ENCODE measurements at places on chromosomes 6 and 20.

- no peak for DNase-seq
These were observed 50.6 kb downstream of the GJA10 start for GRCh38 chr6:89944826-89945407.

GRCh38 chr6:141451511-141452353 is 681.0 kb upstream of the GJE1 start:
- no peak for DNase-seq

DNA sequence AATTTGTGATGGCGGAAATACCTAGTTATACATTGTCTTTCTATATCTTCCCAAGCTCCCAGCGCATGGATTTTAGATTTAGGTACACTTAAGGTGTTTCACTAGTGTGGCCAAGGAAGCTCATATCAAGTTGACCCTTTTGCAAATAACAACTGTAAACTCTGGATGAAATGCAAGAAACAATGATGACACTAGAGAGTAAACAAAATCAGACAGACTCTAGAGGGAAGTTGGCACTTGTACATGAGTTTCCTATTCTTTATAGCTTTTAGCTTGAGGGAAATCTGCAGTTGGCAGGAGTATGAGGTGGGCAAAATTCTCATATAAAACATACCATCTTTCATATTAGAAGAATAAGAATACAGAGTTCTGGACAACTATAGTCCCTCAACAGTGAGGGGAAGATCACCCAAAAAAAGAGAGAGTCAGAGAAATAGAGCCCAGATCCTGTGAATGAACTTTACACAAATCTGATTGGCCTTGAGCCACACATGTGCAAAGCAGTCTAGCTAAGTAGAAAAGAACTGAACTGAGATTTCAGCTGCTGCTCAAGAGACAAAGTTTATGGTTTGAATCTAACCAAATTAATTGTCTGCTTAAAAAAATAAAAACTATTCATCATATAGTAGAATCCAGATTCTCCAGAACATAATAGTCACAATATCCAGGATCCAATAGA is 26.1 kb downstream of the TXLNB start:
- no peak for DNase-seq

DNA sequence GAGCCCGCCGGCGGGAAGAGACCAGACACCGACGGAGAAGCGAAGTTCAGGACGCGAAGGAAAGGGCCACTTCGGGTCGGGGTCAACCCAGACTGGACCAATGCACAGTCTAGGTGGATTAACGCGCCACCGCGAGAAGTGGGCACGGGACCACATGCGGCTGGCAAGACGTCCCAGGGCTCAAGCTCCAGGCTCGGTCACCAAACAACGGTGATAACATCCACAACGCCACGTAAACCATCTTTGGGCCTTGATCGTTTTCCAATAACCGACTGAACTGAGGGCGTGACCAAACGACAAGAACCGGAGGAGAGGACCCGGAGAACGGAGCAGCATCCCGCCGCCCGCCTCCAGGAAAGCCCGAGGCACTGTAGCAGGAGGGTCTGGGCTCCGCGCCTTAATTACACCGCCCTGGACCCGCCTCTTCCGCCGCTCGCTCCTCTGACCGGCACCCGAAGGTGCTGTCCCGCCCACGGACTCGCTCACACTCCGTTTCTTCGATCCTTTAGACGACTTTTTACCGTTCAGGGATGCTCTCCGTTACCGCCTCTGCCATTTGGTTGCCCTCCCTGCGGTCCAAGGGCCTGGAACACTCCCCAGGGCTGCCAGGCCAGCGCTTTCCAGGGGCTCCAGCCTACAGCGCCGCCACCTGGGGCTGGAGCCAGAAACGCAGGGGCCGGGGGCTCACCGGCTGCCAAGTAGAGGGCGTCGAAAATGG is 44.1 kb downstream of the DPPA5 start:
- peak; percentile 89 for DNase-seq

GRCh38 chr6:3737149-3737830 is 14.2 kb downstream of the PXDC1 start:
- DNase-seq: no peak

- DNase-seq: no peak
These were observed 139.0 kb downstream of the JARID2 start for GRCh38 chr6:15384901-15385300.

GRCh38 chr6:69456086-69456485 is 340.7 kb downstream of the LMBRD1 start:
- no peak for DNase-seq

DNA sequence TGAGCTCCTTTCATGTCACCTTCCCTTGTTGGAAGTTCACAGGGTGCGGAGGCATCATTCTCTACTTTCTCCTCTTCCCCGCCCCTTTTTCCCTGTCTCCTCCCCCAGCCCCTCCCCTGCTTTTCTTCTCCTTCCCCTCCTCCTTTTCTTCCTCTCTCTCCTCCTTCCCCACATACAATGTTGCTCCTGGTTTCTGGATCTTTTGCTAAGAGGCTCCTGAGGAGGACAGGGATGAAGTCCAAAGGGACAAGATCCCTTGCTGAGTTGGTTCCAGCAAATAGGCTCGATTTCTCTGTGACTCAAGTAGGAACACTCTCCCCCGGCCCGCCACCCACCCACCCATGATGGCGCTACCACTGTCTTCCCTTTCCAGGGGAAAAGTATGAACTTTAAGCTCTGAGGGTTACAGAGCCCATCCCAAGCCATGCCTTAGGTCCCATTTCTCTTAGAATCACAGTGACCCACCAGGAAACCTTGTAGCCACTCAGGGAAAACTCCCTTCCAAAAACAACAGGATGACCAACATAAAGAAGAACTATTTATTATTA is 852 bp upstream of the TFEB start:
- DNase-seq: no peak

- DNase-seq: no peak
These were observed 59.2 kb upstream of the KIF25 start for GRCh38 chr6:167937948-167938911.

GRCh38 chr6:11495565-11496145 is 41.9 kb upstream of the TMEM170B start:
- DNase-seq: no peak

DNA sequence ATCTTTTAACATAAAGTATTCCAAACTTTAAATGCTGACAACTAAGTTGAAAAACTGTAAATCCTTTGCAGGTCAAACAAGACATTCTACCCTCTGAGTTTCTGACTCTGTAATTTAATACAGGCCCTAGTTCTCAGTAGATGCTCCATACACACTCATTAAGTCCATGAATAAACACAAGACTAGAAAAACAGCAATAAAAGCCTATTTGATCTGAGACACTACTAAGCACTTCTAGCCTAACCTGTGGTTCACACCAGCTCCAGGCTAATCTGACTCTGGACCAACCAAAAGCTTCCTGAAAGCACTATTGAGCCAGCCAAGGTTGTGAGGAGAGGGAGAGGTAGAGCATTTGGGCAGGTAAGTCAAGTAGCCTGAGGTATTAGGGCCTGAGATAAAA is 103.9 kb downstream of the EPM2A start:
- no peak for DNase-seq

GRCh38 chr6:35258858-35259193 is 709 bp upstream of the ZNF76 start:
- peak; percentile 57 for DNase-seq

All from GM10248 (cell line).